RCC 7860 (cell line): ENCODE measurements at places on chromosomes 3 and 15.

DNA sequence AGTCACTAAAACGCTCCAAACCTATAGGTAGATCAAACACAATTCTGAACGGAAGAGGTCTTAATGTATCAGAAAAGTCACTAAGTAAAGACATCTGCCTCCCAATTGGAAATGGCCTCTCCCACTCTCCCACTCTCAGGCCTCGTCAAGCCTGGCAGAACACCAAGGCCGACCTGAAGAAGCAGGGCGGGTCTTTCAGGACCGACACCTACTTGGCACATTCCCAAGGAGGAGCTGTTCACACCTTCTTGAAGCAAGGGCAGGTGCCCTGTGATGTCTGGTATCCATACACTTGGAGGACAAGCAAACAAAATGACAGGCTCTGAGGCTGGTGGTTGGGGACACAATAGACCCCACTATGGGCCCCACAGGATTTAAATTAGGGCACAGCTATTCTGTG is 30.0 kb downstream of the XXYLT1 start:
- no peak for DNase-seq

- DNase-seq = no peak
These were observed 100.2 kb downstream of the SNRPN start for GRCh38 chr15:25054943-25055342.

GRCh38 chr3:61349717-61350116 is 98.5 kb upstream of the FHIT start:
- no peak for DNase-seq

- DNase-seq = peak; percentile 50
These were observed 14.7 kb downstream of the MAP2K1 start for GRCh38 chr15:66401130-66402021.

DNA sequence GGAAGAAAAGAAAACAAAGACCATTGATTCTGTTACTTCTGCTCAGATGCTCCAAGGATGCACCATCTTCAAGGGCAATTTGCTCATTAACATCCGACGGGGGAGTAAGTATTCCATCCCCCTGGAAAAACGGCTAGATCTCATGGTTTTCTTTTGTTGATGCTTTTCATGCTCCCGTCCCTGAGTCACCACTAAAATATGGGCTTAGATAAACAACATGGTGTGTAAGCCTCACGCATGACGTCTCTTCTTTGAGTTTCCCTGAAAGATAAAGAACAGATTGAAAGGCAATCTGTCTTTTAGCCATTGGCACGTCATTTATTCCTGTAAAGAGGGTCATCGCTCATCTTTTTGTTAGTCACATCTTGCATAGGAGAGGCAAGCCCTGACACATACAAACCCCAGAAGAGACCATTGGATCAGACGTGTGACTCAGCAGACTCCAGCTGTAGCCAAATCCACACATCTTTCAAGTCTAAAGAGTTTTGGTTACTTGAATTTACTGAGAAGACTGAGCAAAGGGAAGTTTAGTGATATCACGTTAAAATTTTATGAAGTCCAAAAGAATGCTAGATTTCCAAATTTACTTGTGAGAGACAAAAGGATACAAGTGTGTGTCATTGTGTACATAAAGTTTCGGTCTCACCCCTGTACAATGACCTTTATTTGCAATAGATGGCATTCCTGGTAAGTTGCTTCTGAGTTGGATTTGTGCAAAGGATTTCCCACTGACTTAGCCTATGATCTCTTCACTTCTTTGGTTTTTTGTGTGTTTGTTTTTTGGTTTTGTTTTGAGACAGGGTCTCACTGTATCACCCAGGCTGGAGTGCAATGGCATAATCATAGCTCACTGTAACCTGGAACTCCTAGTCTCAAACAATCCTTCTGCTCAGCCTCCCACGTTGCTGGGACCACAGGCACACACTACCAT is 110.5 kb downstream of the PGPEP1L start:
- DNase-seq = peak; percentile 98

GRCh38 chr3:72177075-72178050 is 392.4 kb upstream of the PROK2 start:
- no peak for DNase-seq

DNA sequence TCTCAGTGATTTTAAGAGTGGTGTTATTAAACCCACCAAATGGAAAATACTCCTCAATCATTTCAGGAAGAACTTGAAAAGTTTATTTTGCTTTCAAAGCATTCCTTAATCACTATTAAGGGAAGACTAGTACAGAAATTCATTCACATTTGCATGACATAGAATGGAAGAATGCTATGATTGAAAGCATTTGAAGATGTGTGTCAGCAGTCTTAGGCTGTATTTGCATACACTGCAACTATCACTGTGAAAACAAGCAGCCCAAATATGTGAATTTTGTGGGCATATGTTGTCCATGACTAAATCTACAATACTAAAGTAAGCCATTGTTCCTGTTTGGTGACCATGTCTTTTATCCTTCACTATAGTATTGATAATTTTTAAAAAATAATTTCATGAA is 95.8 kb downstream of the CNTN3 start:
- DNase-seq = no peak

GRCh38 chr3:32757618-32758374 is 60.0 kb upstream of the TRIM71 start:
- DNase-seq = no peak

DNA sequence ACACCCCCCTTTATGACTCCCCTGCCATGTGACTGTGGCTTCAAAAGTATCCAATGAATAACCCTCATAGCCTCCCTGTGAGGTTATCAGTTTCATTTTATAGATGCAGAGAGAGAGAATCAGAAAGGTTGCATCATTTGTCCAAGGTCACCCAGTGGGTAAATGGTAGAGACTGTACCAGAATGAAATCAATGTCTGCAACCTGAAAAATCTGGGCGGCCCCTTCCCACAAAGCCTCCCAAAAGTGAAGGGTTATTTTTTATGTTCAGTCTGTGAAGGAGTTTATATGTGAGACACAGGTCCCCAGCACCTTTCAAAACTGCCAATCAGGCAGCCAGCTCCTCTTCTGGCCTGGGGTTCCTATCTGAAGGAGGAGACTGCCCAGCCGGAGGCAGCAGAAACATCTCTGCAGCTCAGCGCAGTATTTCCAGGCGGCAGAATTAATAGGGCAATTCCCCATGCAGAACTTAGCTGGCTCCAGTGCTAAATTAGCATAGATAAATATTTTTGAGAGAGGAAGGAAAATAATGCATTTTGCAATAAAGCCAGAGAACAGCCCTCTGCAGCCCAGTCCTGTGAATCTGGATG is 130.8 kb upstream of the PRR20G start:
- no peak for DNase-seq

DNA sequence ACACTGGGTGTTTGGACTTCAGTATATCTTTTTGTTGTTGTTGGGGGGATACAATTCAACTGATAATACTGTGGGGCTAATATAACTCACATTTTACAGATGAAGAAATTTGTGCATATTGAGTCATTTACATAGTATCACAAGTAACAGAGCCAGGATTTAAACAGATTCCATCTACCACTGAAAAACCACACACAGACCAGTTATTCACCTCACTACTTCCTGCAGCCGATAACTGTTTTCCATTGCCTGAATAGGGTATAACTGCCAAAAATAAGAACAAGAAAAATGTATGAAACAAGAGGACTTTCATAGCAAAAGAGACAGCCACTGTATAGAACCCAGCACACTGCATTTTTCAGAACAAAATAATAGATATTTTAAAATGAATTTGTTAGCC is 215.8 kb upstream of the CNTN6 start:
- DNase-seq = no peak
